GM04504 (cell line): ENCODE measurements at places on chromosomes 13 and 19.

DNA sequence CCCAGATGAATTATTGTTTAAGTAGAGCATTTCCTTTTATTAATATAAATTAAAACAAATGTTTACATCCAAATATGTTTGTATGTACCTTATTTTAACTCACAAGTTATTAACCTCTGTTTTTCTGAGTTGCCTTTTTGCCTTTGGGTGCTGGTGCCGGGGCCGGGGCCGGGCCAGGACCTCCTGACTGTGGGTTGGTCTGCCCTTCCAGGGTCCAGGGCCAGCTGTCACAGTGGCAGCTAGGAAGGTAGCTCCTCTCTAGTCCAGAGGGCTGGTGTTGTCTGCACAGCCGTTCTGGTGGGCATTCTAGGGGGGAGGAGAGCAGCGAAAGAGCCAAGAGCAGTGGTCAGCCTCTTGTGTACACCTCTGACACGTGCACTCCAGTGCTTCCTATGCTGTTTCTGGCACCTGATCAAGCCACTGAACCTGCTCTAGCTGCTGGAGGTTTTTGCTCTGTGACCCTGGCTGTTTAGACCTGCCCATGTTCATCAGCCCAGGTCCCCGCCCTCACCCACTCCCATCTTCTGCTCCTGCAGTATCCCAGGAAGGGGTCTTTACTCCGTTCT lies 2.0 kb upstream of the UBA2 start:
- DNase-seq, result no peak

- no peak for DNase-seq
Observed at GRCh38 chr19:13010038-13010991, 15.0 kb downstream of the NFIX start.

GRCh38 chr13:73941752-73942151 lies 192.5 kb downstream of the KLF12 start:
- no peak for DNase-seq

- no peak for DNase-seq
Observed at GRCh38 chr13:59236309-59236919, 927.3 kb downstream of the DIAPH3 start.

DNA sequence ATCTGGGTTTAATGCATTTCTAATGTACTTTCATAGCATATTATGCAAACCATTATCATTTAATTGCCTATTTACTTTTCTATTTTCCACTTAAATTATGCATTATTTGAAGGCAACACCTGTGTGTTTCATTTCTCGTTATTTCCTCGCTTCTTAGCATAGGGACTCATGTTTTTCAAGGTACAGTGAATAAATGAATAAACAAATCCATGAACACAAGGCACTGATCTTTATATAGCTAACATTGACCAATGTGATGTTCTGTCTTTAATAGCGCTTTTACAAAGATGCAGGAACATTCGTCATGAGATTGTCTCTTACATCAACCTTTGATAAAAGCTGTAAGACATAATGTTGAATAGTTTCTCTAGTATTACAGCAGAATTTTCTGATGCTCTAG lies 121.2 kb downstream of the B3GLCT start:
- DNase-seq, result no peak

DNA sequence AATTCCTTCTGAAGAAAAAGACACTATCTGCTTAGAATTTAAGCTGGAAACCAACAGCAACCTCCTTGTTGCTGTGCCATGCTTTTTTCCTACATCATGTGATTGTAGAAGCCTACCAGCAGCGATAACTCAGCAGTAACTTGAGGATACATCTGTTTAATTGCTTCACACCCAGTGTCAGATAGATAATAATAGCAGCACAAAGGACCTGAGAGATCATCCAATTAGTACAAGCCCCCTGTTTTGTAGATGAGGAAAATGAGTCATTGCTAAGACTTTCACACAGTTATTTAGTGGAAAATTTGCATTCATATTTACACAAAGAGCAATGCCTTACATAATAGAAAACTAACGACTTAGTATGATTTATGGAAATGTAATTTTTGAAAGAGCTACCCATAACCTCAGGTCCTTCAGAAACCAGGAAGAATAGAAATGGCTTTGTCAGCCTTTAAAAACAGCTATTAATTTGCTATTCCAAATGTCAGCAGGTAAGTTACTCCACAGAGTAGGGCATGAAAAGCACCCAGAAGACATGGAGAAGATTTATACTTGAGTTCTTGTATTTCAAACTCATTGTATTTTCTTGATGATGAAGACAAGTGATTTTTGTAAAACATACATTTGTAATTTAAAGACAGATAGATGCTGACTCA lies 93.7 kb upstream of the SGCG start:
- DNase-seq, result no peak
